NCI-H1436 (cell line): ENCODE measurements at places on chromosomes 1 and 21.

DNA sequence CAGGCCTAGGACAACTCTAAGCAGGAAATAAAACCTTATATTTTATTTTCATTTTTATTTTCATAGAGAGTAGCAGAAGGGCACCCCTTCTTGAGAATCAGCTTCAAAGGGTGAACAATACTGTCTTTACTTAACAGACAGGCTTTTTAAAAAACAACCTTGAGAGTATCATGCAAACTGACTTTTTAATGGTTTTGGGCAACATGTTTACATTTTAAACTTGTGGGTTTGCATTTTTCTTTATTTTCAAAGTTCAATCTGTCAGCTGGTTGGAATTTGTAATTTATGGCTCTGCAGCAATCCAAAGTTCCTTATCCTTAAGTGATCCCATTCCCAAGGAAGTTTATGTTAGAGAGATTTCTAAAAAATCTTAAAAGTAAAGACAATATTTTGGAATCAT, 392.3 kb upstream of the ADAMTS5 start:
- no peak for DNase-seq

- DNase-seq = no peak
Observed at GRCh38 chr1:109769330-109770078, 5.8 kb upstream of the EPS8L3 start.

DNA sequence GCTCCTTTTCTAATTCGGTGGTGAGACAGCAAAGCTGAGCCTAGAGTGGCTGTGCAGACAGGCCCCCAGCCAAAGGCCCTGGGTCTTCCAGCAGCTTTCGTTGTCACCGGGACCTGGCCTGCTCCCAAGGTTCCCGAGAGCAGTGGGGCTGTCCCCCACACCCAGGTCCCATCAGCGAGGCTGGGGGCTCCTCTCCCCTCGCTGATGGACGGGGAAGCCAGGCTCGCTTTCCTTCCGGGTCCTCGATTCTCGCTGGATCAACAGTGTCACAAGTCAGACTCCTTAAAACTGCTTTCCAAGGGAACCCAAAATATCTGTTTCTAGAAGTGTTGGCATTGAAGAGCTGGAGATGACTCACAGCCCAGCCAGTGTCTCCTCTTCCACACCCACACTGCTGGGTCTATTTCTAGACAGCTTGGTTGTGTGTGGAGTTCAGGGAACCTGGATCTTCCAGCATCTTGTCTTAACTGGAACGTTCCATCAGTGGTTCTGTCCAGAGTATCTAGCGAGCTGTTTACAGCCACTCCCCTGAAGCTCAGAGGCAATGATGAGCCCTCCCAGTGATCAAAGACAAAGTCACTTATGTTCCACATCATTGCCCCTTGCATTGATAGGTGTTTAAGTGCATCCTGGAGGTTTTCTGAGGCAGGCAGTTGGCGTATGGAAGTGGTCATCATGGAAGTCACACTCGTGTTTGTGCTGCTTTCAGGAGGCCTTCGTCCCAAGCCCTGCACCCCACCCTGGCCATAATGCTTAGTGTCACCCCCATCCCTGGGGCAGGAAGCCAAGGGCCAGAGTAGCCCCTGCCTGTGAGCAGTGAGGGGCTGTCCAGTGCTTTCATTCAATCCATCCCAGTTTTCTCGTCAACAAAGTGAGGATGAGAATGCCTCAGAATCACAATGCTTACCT, 35.2 kb downstream of the RRP1 start:
- no peak for DNase-seq

DNA sequence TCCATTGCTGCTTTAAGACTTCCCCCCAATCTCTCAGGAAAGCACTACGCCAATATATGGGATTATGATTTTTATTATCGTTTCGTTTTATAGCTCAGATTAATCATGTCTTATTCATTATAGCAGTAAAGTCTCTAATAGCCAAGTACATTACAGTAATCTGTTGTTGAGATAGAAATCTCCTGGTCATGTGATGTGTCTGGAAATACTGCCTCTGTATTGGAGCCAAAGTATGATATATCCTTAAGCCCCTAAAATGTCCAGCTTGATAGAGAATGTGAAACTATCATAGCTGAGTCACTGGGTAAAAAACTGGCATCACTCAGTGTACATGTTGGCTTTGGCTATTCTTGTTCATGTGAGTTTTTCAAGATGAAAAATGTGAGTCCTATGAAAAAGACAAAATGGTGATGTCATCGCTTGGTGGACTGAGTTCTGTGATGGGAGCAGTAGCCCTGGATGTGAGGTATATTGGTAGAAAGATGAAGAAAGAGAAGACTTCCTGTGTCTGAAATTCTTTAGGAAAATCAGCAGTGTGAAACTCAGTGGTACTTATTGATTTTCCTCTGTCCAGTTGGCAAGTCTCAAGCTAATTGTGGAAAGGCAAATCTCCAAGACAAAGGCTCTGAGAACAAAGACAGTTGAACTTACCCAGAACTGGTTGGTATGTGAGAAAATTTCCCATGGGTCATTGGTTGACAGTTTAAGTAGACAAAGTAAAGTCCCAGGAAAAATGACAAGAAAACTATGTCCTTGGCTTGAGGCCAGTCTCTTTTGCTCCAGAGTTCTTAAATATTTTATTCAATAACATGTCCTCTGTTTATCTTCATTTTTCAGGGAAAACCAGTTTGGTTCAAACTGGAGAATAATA, 76.2 kb downstream of the BRINP2 start:
- no peak for DNase-seq

DNA sequence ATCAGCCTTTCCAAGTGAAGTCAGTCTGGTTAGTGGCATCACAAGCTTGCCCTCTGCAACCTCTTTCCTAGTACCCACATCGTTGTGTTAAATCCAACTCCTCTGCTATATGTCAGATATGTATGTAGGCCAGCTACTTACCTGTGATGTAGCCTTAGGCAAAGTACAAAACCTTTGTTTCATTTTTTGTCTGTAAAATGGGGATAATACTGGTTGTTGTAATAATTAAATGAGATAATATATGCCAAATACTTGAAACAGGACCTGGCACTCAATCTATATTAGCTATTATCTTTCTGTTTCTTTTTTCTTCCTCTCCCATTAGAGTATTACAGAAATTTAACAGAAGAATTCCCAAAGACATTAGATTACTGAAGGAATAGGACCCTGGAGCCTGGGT, 1.2 kb downstream of the PCP4L1 start:
- DNase-seq = no peak

DNA sequence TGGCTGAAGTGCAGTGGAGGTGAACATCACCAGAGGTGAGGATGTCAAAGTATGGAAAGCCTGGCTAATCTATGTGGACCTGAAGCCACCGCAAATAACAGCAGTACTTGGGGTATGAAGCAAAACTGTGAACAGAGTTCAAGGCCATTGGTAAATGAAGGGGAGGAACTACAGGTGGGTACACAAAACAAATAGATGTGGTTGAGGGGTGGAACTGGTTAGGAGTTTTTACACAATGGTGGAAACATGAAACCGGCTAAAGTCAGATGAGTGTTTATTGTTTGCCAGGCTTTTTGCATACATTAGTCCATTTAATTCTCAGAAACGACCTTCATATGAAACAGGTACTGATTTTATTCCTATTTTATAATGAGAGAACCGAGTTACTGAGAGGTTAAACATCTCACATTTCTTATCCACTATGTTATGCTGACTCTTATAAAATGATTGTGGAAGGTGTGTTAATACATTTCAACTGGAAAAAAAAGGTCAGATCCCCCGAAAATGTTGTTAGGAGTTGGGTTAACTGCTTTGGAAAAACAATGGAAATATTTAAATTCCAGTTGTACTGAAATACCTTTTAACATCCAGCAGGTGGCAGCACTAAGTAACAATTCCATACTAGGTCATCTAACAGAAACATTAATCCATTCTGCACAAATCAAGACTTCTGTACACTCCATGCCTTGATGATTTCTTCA, 44.3 kb upstream of the GTF2B start:
- DNase-seq = no peak

- no peak for DNase-seq
Observed at GRCh38 chr1:164644774-164645644, 86.0 kb downstream of the PBX1 start.

- peak; percentile 73 for DNase-seq
Observed at GRCh38 chr1:224929335-224930237, at the start of gene DNAH14. DNAH14 (plus strand) TSS chr1:224929675; CDS start chr1:224952703, 23,028 bp downstream.
